ENCODE measurements at places on chromosomes 5 and 9.
A peak's percentile ranks its signal among the peaks of the same experiment; 100 is the strongest.

- DNase-seq, result no peak
Observed at GRCh38 chr5:167530548-167530947, 760.9 kb upstream of the WWC1 start.

DNA sequence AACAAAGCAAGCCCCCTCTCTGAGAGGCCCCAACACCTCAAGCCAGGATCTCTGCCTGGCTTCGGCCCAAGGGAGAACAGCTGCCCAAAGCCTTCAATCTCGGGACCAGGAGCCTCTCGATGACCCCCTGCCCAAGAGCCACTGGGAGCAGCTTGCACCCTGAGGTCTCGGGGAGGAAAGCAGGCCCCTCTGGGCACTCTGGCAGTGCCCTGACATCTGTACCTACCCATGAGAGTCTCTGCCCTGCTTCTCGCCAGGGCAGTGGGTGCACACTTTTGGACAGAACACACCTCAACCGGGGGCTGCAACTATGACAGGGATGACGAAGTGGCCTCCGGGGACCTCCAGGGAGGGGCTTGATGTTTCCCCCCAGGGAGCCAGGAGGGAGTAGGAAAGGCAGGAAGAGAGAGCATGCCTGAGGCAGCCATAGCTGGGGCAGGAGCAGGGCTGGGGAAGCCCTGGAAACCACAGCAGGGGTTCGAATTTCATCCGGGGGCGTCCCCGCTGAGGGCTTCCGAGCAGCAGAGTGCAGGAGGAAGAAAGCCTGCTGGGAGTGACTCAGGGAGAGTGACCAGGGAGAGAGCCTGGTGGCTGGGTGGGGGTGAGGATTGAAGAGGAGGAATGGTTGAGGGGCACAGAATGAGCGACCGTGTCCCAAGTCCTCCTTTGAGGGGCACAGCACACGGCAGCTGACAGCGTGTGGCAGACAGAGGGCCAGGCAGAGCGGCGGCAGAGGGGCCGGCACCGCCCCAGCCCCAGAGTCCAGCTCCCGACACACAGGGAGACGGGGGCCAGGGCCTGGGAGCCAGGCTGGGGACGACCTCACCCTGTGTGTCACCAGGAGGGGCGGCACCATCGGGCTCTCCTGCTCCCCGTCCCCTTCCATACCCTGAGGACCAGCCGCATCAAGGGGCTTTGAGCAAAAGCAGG is 1.8 kb downstream of the LPCAT1 start:
- peak; percentile 66 for DNase-seq

- no peak for DNase-seq
Observed at GRCh38 chr9:20331095-20331685, 291.1 kb downstream of the MLLT3 start.

DNA sequence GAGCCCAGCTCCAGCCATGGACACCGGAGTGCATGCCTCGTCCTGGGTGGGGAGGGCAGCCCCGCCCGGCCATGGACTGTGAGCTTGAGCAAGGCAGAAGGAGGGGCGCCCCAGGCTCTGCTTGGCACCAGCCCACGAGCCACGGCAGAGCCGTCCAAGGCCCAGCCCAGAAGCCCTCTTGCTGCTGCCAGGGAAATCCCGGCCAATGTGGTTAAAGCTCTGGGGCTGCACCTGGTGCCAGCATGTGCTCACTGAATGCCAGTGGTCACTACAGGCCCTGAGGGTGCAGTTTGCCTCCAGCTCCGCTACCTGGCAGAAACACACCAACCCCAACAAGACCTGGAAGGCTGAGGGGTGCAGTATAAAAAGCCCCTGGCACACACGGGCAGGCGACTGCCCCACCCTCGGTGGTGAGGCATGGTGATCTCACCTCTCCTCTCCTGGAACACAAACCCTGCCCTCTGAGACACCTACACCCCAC is 11.8 kb downstream of the BRD3 start:
- peak; percentile 83 for DNase-seq

- no peak for DNase-seq
Observed at GRCh38 chr5:14351086-14351661, 208.0 kb downstream of the TRIO start.

GRCh38 chr5:111013011-111013410 is 58.5 kb upstream of the TSLP start:
- DNase-seq, result peak; percentile 20

DNA sequence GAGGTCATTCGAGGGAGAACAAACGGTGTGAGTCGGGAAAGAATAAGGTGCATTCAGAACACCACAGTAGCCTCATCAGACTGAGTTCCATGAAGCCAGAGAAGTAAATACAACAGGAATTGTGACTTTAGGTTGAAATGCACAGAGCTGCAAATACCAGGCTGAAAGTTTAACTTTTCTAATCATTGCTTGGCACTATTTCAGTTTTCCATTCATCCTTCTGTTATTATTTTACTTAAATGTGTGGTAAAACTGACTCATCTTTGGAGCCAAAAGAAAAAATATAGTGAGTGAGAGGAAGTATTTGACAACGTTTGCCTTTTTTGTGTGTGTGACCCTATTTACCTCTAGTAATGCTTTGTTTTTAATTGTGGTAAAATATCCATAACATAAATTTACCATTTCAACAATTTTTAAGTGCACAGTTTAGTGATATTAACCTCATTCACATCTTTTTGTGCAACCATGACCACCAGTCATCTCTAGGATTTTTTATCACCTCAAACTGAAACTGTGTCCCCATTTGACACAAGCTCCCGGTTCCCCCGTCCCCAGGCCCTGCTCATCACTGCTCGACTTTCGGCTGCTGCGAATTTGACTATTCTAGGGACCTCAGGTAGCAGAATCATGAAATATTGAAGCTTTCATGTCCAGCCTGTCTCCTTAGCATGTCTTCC is 166.8 kb downstream of the HSD17B3 start:
- no peak for DNase-seq

- no peak for DNase-seq
Observed at GRCh38 chr9:119722384-119722783, 353.1 kb upstream of the BRINP1 start.

GRCh38 chr9:69559126-69559525 is 113.0 kb downstream of the APBA1 start:
- no peak for DNase-seq

DNA sequence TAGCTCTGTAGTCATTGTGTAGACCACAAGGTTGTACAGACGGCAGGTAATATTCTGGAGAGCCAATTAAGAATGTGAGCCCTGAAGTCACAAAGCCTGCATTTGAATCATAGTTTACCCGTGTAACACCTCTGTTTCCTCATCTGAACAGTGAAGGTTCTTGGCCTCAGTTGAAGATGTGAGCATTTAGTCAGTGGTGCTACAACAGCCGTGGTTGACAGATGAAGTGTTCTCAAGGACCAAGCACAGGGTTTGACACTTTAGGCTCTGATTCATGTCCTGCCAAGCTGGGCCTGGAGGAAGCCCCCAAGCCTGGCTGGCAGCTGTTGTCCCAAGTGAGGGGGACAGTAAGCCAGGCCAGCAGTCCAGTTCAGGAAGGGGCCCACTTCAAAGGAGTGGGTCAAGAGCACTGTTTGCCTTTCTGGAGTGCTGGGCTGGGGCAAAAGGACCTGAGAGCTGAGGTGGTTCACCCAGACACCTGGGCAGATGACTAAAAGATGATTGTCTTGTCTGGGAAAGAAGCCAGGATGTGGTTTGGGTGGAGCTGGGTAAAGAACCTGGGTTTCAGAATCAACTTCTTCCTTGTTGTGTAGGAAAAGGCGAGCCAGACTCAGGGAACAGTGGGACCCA is 20.7 kb downstream of the FAXDC2 start:
- DNase-seq, result no peak

DNA sequence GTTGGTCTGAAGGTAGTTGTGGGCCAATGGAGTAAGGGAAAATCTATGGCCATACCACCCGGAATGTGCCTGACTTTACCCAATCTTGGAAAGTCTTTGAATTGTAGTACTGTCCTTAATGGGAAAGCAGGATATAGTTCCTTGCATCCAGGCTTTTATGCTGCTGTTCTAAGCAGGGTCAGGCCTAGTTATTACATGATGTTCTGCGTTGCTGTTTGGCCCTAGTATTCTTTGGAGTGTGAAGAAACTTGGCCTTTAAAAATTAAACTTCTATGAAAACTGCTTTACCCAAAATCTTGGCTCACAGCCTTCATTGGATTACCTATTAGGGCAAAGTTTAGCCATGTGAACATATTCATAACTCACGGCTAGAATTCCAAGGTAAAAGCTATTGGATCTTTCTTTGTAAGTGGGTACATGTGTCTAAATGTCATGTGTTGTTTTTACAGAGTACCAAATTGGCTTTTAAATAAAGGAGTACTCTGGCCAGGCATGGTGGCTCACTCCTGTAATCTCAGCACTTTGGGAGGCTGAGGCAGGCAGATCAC is 211.1 kb downstream of the DTWD2 start:
- no peak for DNase-seq

- DNase-seq, result no peak
Observed at GRCh38 chr5:156755421-156756087, 94.5 kb upstream of the PPP1R2B start.

DNA sequence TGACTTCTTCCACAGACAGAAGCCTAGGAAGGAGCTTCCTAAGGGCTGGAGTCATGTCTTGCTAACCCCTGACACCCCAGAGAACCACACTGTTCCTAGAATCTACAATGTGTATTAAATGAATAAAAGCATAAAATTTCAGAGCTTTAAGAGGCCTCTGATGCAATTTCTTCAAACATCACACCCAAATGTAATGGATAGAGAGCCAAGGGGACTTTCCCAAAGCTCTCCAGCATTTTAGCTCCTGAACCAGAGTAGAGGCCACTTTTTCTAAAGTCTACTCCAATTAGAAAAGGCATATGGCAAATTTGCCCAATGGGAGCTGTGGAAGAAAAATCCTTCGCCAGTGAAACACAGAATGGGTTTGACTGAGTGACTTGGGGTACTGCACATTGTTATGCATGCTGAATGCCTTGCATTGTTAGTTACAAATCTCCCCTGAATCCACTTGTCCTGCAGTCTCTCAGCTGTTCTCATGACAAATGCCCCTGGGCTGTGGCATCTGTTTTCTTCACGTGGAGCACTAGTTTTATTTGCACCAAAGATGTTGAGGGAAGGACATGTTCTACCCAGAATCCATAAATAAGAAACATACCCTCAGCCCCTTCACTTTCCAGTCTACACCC is 334.0 kb downstream of the ASTN2 start:
- DNase-seq, result peak; percentile 56

- DNase-seq, result no peak
Observed at GRCh38 chr5:146103594-146103993, 1.8 kb downstream of the PLAC8L1 start.

DNA sequence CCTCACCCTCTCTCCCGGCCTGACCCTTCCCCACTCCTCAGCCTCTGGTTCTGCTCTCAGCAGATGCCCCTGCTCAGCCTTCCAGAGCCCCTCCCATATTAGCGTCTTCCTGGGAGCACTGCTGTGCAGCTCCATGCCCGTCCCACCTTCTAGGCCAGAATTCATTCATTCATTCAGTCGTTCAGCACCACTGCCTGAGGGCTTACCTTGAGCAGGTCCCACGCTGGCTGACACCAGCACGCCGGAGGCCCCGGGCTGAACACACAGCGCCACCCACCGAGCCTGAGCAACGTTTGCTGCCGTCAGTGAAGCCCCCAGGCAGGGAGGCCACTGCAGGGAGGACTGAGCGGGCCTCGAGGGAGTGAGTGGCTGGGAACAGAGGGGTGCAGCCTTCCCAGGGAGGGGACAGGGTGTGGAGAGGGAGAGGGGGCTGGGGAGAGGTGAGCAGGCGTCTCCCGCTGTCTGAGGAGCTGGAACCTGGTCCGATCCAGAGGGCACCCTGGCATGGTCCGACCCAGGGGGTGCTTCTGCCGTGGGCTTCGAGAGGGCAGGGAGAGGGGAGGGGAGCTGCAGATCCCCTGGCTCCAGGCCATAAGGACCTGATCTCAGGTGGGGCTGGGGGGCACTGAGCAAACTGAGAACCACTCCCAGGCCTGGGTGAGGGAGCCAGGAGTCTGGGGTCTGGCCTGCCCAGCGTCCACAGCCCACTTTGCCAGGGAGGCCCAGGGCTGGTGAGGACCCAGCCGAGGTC is 98.8 kb upstream of the RAPGEF1 start:
- no peak for DNase-seq

DNA sequence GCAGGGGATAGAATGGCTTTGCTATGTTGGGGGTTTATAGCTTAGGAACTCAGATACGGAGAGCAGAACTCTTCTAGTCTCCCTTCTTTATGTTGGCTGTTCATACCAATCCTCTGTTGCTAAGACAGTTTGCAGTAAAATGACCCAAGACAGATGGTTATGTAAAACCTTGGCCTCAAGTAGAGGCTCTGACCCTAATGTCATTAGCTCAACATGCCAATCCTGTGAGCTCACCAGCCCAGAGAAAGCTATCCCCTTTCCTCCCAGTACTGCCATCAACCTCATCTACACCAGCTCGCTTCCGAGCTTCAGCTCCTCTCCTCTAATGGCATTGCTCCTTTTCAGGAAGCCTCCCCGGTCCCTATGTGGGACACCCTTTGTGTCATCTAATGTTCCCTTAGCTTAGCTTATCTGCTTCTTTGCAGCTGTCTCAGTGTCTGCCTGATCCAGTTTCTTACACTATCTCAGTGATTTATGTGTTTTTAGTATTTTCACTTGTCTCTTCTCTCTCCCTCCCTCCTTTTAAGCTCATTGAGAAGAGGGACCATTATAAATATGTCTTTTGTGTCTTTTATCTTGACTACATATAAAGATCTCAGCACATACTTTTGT is 281.3 kb upstream of the CLINT1 start:
- DNase-seq, result peak; percentile 19

DNA sequence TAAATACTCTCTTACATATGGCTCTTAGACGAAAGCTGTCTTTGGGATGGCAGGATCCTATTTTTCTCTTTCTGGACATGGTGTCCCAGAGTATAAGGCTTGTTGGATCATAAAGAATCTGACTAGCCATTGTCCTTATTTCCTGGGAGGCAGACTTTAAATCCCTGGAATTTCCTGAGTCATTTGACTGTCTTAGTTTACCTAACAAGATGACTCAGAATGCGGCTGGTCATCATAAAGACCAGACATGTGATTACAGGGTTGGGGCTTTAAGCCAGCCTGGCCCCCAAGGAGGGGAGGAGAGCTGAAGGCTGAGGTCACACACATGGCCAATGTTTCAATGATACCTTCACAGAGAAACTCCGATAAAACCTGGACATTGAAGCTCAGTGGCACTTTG is 37.2 kb downstream of the FAM240B start:
- peak; percentile 96 for DNase-seq

GRCh38 chr9:129875687-129876395 is 40.6 kb downstream of the USP20 start:
- peak; percentile 26 for DNase-seq

GRCh38 chr5:58466939-58467338 is 7.1 kb upstream of the PLK2 start:
- DNase-seq, result no peak

DNA sequence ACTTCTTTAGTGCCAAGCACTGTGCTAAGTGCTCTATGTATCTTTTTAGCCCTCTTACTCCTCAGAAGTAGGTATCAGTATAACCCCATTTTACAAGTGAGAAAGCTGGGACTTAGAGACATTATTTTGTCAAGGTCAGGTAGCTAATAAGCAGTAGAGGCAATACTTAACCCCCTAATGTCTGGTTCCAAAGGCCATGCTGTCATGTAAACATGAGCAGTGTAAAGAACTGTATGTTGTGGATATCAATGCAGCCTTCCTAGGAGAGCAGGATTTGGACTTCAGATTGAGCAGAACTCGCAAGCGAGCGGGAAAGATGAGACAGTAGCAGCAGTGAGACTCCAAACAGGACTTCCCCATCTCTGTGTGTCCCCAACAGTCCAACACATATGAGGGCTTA is 3.6 kb upstream of the SHROOM1 start:
- no peak for DNase-seq
